ENCODE measurements at places on chromosomes 11 and 22. TPM values are rescaled to one million over a fixed set of nuclear protein-coding genes. Genes with fewer than 3 reads are reported as not detected.

ESAM gene
- total RNA-seq = 10.4 TPM

MUC15 gene
- not detected for total RNA-seq

- no peak overlapping the region for H3K4me3 ChIP-seq
- no peaks in the 10 kb centered on the region for H3K36me3 ChIP-seq
- no peak overlapping the region for H3K27ac ChIP-seq
- DNase-seq = no peak
These were observed 2.3 kb upstream of the ARFGAP2 start for GRCh38 chr11:47178737-47179654.

DNA sequence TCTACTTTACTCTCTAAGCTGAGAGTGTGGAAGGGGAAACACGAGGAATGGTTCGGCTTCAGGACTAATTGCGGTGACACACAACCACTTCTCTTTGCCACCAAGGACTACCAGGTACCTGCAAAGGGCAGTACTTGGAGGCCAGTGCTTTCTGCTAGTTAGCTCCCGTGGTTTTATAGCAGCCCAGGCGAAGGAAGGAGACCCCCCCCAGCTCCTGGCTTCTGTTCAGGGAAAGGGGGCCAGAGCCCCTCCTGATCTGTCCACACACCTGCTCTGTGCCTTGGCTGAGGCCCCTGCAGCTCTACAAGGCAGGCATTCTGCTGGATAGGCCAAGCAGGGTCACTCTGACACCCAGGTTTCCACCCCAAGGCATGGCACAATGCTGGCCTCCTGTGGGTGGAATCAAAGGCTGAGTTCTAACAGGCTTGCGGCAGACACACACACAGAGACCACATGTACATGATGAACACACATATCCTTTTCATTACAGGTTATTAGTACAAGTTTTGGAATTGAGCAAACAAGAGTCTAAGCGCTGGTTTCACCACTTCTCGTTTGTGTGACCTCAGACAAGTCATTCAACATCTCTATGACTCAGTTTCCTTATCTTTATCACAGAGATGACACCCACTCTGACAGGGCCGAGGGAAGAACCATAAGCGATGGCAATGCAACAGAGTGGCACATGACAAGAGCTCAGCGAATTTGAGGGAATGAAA lies 7.5 kb downstream of the SERPIND1 start:
- H3K4me1 ChIP-seq = no peaks in the 10 kb centered on the region
- no peak for DNase-seq
- H3K27me3 ChIP-seq = no peaks in the 10 kb centered on the region
- no peak overlapping the region for H3K4me3 ChIP-seq

DNA sequence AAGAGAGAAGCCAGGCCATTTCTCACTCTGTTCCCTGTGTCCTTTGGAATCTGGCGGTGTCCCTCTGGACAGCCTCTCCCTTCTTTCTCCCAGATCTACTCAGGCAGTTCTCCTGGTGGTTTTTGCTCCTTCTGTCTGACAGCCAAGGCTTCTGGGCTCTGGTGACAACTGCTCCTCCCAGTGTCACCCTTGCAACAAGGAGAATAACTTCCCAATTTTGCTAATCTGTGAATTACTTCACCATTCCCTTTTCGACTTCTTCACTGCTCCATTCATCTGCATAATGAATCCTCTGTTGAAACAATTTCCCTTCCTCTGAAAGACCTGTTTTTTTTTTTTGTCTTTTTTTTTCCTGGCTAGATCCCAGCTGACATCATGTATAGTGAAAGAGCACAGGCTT lies 56.3 kb upstream of the PDE3B start:
- H3K27ac ChIP-seq = no peak overlapping the region
- H3K4me1 ChIP-seq = peaks cover 3% of the 10 kb centered on the region
- DNase-seq = no peak
- no peaks in the 10 kb centered on the region for H3K36me3 ChIP-seq
- no peaks in the 10 kb centered on the region for H3K27me3 ChIP-seq

DNA sequence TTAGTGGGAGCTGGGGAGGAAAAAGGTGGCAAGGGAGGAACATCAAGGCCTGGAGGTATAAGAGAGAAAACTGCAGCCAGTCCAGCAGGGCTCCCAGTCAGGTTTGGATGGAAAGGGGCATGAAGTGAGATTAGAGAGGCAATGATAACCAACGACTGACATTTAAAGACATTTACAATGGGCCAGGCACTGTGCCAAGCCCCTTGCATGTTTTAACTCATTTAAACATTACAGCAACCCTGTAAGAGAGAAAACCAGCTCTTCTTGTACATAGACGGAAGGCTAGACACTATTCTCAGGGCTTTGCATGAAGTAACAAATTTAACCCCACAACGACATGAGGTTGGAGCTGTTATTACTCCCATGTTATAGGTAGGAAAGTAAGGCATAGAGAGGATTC lies 32.1 kb upstream of the PAK1 start:
- no peaks in the 10 kb centered on the region for H3K36me3 ChIP-seq
- no peak for DNase-seq
- H3K27me3 ChIP-seq = no peaks in the 10 kb centered on the region

APOBEC3A gene
- not detected for total RNA-seq

DNA sequence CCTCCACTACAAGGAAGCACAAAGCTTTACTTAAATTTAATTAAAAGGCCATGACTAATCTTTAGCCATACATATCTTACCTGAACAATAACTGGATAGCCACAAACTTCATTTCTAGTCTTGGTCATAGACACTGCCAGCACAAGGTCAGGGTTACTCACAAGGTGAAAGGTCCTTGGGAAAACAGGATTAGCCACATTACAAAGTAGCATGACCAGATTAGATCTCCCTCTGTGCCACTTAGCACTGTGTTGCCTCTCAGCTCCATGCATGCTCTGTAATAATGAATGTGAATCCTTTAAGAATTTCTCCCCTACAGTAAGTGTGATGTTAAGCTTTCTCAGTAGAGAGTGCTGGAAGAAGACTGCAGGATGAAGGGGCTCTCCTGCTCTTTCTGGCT lies 325.1 kb upstream of the MPPED2 start:
- no peak overlapping the region for H3K4me3 ChIP-seq
- DNase-seq = no peak
- H3K36me3 ChIP-seq = no peaks in the 10 kb centered on the region
- no peak overlapping the region for H3K27ac ChIP-seq
- H3K27me3 ChIP-seq = no peaks in the 10 kb centered on the region
- H3K4me1 ChIP-seq = no peaks in the 10 kb centered on the region

LRRN4CL gene
- 0.82 TPM for total RNA-seq

DNA sequence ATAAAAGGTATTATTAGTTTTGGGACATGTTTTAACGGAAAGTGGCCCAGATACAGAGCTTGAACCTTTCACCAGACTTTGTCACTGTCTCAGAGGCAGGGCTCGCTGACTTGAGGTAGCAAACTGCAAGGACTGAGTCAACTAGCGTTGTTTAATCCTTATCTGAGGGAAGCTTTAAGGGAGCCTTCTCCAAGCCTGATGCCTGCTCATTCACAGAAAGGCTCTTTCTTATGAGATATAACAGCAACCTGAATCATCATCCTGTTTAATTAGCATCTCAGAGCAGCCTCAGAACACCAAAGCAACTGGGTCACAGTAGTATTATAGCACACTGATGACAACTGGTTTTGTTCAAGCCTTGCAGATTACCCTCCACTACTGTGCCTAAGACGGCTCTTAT lies 54.2 kb upstream of the CYP2D6 start:
- H3K4me3 ChIP-seq = no peak overlapping the region
- H3K27ac ChIP-seq = no peak overlapping the region
- DNase-seq = no peak
- no peaks in the 10 kb centered on the region for H3K27me3 ChIP-seq

DNA sequence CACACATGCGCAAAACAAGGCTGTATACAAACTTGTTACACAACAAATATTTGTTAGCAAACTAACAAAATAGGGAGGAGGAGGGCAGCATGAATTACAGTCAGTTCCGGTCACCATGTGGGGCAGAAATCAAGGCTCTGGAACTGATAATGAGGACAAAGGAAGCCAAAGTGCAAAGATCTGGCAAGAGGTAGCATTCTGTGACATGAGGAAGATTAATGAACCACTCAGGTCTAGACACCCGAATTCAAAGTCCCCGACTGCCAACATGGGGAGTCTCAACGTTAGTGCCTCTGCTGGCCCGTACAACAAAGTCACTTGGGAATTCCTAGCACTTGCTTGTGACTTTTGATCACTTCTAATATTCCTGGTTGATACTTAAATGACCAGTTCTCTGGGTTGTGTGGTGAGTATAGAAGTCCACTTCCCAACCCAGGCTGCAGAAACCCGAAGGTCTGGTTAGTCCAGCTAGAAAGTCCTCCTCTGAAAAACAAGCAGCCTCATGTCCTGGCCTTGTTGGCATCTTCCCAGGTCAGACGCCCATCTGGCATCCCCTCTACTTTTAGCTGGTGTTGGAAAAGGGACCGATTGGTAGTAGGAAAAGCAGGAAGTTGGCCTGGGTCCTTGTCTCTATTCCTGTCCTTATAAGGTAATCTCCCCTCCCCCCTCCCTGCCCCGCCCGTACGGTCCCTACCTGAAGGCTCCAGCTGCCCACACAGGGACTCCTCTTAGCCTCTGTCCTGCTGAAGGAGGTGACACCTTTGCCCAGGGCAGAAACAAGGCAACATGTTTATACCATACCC lies 1.6 kb downstream of the SUN2 start:
- H3K4me1 ChIP-seq = peaks cover 10% of the 10 kb centered on the region

KCNQ1 gene
- total RNA-seq = 55.8 TPM

GRCh38 chr11:70663815-70664214 lies 265.5 kb downstream of the CTTN start:
- H3K27me3 ChIP-seq = no peaks in the 10 kb centered on the region
- H3K4me3 ChIP-seq = no peak overlapping the region
- no peaks in the 10 kb centered on the region for H3K36me3 ChIP-seq
- no peaks in the 10 kb centered on the region for H3K4me1 ChIP-seq

GRCh38 chr11:34148504-34149165 lies 43.2 kb downstream of the NAT10 start:
- H3K4me1 ChIP-seq = no peaks in the 10 kb centered on the region
- no peak overlapping the region for H3K4me3 ChIP-seq
- DNase-seq = no peak
- H3K36me3 ChIP-seq = peaks cover 13% of the 10 kb centered on the region
- no peaks in the 10 kb centered on the region for H3K27me3 ChIP-seq

UPB1 gene
- total RNA-seq = 0.16 TPM

DNA sequence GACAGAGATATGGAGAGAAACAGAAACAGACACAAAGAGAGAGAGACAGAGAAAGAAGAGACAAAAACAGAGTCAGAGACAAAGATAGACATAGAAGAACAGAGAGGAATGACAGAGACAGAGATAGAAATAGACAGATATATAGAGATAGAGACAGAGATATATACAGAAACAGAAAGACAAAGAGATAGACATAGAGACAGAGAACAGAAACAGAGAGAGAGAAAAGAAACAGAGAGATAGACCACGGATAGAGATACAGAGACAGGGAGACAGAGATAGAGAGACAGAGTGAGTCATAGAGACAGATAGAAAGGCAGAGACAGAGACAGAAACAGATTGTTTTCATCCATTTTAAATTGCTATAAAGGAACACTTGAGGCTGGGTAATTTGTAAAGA lies 12.3 kb upstream of the MPEG1 start:
- H3K4me1 ChIP-seq = no peaks in the 10 kb centered on the region
- H3K27ac ChIP-seq = peak overlapping the region; percentile 50
- H3K4me3 ChIP-seq = no peak overlapping the region

GPHA2 gene
- not detected for total RNA-seq

GRCh38 chr11:69445131-69445470 lies 36.4 kb upstream of the LINC01488 start:
- H3K36me3 ChIP-seq = no peaks in the 10 kb centered on the region
- peaks cover 12% of the 10 kb centered on the region for H3K4me1 ChIP-seq
- DNase-seq = no peak
- H3K27me3 ChIP-seq = no peaks in the 10 kb centered on the region
- no peak overlapping the region for H3K27ac ChIP-seq
- no peak overlapping the region for H3K4me3 ChIP-seq

DNA sequence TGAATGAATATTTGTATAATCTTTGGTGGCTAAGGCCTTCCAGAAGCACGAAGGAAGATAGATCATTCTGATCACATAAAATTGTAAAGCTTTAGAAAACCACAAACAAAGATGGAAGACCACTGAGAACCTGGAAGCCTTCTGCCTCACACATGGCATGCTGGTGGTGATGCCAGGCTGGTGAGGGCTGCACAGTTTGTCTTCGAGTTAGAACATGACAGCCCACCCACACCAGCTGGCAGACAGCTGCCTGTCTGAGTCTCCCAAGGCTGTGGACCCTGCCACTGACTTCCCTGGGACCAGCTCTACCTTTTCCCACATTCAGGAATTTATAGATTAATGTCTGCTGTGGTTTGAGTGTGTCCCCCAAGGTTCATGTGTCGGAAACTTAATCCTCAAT lies 48.8 kb upstream of the B3GAT1 start:
- no peak overlapping the region for H3K27ac ChIP-seq
- no peak overlapping the region for H3K4me3 ChIP-seq
- peaks cover 2% of the 10 kb centered on the region for H3K4me1 ChIP-seq
- no peaks in the 10 kb centered on the region for H3K36me3 ChIP-seq
- H3K27me3 ChIP-seq = no peaks in the 10 kb centered on the region

MS4A3 gene
- not detected for total RNA-seq

GRCh38 chr22:30902496-30903357 lies 65.8 kb downstream of the MORC2 start:
- no peak overlapping the region for H3K4me3 ChIP-seq
- H3K27me3 ChIP-seq = no peaks in the 10 kb centered on the region
- H3K4me1 ChIP-seq = no peaks in the 10 kb centered on the region
- H3K36me3 ChIP-seq = no peaks in the 10 kb centered on the region

GRCh38 chr11:15336021-15336420 lies 221.3 kb downstream of the INSC start:
- no peak overlapping the region for H3K27ac ChIP-seq
- no peak overlapping the region for H3K4me3 ChIP-seq
- H3K4me1 ChIP-seq = no peaks in the 10 kb centered on the region
- no peaks in the 10 kb centered on the region for H3K36me3 ChIP-seq
- no peak for DNase-seq

DNA sequence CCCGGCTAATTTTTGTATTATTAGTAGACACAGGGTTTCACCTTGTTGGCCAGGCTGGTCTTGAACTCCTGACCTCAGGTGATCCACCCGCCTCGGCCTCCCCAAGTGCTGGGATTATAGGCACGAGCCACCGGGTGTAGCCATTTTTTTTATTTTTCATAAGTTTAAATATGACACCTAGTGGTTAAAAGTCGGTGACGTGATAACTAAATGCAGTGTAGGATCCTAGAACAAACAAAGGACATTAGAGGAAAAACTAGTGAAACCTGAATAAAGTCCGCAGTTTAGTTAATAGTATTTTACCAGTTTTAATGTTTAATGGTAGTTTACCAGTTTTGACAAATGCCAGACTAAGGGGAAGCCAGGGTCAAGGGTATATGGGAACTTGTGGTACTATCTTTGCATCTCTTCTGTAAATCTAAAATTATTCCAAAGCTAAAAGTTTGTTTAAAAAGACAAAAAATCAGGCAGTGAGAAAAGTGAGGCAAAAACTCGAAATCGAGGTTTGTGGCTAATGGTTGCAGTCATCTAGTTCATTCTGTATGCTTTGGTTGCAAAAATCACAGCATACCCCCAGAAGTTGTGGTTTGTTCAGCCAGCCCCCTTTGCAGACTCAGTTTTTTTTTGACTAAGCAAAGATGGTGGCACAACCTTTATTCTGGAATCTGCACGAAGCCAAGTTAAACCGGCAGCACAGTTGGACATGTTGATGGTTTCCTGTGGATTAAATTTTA lies 29.6 kb downstream of the TOM1 start:
- no peak overlapping the region for H3K4me3 ChIP-seq
- no peaks in the 10 kb centered on the region for H3K4me1 ChIP-seq
- H3K27me3 ChIP-seq = no peaks in the 10 kb centered on the region
- no peak for DNase-seq
- no peak overlapping the region for H3K27ac ChIP-seq
- H3K36me3 ChIP-seq = peaks cover 11% of the 10 kb centered on the region

RHOD gene
- total RNA-seq = 11.2 TPM

- H3K27ac ChIP-seq = no peak overlapping the region
- H3K4me1 ChIP-seq = no peaks in the 10 kb centered on the region
- no peaks in the 10 kb centered on the region for H3K36me3 ChIP-seq
- H3K4me3 ChIP-seq = no peak overlapping the region
- no peaks in the 10 kb centered on the region for H3K27me3 ChIP-seq
These were observed 154.1 kb downstream of the MYO18B start for GRCh38 chr22:25896098-25896497.

All from colonic mucosa (tissue), 4 donors.